ENCODE measurements at places on chromosomes 2 and 18.

GRCh38 chr2:122469147-122469546, 713.7 kb downstream of the TSN start:
- no peak for DNase-seq

GRCh38 chr2:13135856-13136255, 419.1 kb downstream of the TRIB2 start:
- DNase-seq = no peak

- DNase-seq = no peak
Measured at GRCh38 chr2:224563537-224563936, 21.6 kb downstream of the CUL3 start.

GRCh38 chr2:232365621-232366321, 12.8 kb upstream of the ALPP start:
- DNase-seq = no peak

DNA sequence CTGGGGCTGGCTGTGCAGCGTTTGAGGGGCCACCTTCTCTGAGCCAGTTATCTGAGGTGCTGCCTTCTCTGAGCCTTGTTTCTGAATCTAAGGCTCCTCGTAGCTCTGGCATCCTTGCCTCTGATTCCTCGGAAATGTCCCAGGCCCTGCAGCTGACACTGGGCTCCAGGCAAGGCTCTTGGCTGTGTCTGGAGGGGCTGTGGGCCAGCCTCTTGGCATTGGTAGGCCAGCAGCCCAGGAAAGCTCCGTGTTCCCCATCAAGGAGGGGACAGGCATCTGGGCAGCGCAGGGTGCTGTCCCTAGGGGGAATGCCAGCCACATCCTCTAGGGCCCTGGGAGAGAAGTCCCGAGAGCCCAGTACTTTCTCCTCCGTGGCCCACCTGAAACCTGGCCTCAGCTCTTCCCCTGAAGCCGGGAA, 40.7 kb upstream of the TAF1B start:
- no peak for DNase-seq

DNA sequence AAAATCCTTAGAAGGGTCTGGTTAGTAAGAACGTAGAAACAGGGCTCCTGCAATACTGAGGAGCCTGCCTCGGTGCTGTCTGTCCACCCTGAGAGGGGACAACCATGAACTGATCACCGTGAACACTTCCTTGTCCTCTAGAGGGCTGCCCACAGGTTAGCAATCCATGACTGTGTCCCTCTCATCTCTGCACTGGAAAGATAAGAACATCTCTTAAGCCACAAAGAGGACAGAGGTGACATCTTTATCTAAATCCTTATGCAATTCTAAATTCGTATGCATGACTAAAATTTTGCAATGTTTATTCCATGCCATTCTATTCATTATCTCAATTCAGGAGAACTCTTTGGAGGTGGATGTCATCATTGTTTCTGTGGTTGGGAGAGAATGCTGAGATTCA, 12.8 kb downstream of the EFR3B start:
- no peak for DNase-seq

DNA sequence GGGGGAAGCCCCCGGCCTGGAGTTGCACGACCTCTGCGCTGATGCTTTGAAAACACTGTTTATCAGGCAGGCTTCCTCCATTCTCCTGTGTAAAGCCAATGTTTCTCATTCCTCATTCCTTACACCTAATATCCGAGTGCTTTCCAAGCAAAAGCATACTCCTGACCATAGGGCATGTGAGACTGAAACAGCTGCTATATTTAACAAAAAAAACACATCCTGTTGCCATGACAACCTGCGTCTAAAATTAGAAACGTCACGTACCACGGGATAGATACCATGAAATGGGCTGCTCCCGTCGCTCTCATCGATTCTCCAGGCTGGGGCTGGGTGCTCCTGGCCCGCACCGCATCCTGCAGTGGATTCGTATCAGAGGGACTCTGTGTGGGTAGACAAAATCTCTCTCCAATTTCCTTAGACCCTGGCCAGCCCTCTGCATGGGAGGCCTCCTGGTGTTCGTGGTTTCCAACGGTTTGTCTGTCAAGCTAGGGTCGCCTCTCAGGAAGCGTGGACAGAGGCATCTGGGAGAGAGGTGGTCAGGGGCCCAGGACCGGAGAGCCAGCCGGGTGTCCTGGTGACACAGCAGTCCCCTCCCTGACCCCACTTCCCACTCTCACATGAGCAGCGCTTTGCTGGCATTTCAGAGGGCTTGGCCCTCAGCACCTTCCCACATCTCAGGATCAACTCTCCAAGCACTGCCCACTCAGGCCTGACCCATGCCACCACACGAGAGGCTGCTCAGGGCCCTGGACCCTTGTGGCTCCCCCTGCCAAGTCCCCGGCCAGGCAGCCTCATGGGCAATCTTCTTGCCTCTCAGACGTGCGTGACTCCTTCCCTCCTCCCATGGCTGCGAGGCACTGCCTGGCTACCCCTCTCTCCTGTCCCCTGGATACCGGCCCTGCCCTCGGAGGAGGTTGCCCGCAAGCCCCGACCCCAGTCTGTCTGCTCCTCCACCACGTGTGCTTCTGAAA, 268.1 kb downstream of the NDUFA10 start:
- no peak for DNase-seq

DNA sequence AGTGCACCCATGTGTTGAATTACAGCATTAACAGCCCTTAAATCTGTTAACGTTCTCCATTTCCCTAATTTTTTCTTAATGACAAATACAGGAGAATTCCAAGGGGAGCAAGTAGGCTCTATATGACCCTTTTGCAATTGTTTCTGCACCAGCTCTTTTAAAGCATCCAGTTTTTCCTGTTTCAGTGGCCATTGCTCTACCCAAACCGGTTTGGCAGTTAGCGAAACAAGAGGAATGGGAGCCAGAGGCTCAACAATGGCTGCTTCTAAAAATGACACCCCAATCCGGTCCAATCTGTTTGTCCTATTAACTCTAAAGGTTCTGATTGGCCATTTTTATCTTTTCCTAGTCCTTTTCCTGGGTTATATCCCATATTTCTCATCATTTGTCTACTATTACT, 15.1 kb upstream of the SUCLG1 start:
- no peak for DNase-seq

DNA sequence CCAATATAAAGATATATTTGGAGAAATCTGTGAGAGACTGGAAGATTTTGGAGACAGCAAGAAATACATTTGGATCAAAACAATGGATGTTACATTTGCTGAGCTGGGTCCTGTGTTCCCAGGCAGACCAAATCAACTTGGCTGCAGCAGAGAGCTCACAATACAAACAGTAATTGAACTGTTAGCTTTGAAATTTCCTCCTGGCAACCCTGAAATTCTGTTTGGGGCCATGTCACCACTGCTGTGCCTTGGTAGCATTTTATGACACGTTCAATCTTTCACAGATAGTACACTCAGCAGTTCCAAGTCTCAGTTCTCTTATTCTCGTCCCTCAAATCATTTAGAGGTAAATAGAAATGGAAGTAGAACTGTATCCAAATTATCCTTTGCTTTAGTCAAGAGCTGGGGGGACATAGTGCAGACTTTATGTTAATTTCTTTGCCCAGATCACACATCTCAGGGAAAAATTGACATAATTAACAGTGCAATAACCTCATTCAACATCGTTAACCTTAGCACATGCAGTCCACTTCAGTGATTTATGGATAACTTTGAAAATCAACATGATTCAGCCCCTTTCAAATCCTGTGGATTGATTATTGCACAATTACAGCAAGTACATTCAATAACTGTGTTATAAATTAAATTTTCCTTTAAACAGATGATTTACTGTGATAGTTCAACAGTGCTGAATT, 277.4 kb upstream of the MC4R start:
- no peak for DNase-seq

GRCh38 chr2:24105816-24106215, 17.3 kb downstream of the PFN4 start:
- no peak for DNase-seq

- DNase-seq = no peak
Measured at GRCh38 chr2:207167099-207167923, 1.6 kb upstream of the KLF7 start.

DNA sequence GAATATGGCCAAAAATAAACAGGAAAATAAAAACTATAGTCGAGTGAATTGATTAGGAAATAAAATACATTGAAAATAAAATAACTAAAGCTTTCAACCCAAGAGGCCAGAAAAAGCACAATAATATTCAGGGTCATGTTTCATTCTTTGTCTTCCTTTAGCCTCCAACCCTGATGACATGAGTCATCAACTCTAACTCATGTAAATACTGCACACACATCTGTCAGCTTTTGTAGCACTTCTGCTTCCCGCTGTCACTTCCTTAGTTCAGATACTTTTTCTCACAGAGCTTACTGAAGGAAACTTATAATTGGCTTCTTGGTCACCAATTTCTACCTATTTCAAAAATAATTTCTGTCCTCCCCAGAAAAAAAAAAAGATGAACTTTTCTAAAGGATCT, 112.8 kb downstream of the UPP2 start:
- DNase-seq = no peak

GRCh38 chr2:235859651-235860050, 308.5 kb downstream of the GBX2 start:
- no peak for DNase-seq

GRCh38 chr2:138565230-138565598, 63.6 kb downstream of the SPOPL start:
- DNase-seq = no peak

DNA sequence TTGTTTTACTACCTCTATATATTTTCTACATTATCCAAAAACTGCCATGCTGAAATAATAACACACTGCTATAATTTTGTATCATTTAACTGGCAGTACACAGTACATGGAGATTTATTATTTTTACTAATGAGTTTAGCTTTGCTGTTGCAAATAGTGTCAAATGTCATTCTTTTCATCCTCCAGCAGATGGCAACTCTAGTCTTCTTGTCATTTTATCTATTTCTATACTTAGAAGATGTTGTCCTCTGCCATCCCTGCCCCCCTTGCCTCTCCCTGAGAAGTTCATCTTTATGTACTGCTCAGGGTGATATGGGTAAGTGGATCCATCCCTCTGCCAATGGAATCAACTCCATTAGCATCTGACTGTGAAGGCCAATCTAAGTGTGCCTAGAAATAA, 21.7 kb upstream of the LRRTM1 start:
- DNase-seq = no peak

DNA sequence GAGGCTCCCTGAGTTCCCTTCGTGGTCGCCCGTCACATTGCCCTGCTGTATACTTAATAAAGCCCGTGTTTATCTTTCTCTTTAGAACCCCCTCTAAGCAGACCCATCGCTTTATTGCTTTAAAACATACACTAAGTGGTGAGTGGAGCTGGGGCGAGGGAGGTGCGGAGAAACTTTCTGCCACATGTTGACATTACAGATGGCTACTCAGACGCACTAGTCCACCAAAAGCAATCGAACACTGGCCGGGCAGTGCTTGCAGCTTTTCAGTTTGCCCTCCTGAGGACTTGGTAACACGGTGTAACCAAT, 859 bp upstream of the COLEC12 start:
- no peak for DNase-seq

GRCh38 chr2:232417489-232417888, 10.8 kb downstream of the ALPG start:
- no peak for DNase-seq

GRCh38 chr2:46554397-46554796, 75.0 kb downstream of the TMEM247 start:
- DNase-seq = no peak

- DNase-seq = no peak
Measured at GRCh38 chr18:40371673-40372072, 1583.4 kb upstream of the PIK3C3 start.

- no peak for DNase-seq
Measured at GRCh38 chr2:212752730-212753351, 214.2 kb upstream of the ERBB4 start.

GRCh38 chr2:191117341-191117740, 33.5 kb downstream of the STAT4 start:
- no peak for DNase-seq

- no peak for DNase-seq
Measured at GRCh38 chr18:7255054-7255453, 24.2 kb downstream of the LRRC30 start.

GRCh38 chr2:126518196-126518595, 137.8 kb upstream of the GYPC start:
- DNase-seq = no peak

GRCh38 chr18:79067611-79068010, 1.6 kb upstream of the ATP9B start:
- DNase-seq = no peak

- DNase-seq = no peak
Measured at GRCh38 chr2:236782938-236783337, 213.3 kb downstream of the ACKR3 start.

DNA sequence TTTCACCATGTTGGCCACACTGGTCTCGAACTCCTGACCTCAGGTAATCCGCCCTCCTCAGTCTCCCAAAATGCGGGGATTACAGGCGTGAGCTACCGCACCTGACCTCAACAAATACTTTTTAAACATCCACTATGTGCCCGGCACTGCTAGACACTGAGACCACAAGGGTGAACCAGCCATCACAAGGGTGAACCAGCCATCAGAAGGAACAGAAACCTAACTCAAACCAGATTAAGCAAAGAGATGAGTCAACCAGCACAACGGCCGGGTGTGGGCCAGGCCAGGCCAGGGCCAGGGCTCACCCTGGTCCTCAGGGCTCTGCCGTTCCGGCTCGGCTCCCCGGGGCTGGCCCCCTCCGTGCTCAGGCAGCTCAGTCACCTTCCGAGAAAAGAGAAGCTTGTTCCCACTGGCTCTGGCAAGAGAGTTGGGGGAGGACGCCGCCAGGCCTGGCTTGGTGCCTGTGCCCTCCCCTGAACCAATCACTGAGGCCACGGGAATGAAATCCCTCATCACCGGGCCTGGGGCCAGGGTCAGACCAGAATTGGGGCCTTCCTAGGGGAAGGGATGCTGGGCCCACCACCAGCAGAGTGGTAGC, 4.4 kb downstream of the TEX44 start:
- no peak for DNase-seq

DNA sequence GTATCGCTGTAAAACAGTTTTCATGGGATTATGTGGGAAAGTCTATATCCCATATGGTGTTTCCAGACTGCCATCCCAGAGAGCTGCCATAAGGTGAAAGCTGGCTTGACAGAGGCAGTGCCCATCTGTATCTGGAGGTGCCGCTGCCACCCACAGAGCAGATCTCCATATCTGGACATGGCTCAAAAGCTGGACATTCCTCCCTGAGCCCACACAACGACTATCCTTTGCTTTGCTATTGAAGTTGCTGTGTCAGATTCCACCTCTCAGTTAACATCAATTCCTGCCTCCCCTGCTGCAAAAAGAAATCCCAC, 55.2 kb downstream of the RND3 start:
- no peak for DNase-seq

- no peak for DNase-seq
Measured at GRCh38 chr18:55805666-55806065, 217.7 kb upstream of the TCF4 start.

GRCh38 chr2:120791962-120792297, 56.3 kb downstream of the GLI2 start:
- DNase-seq = no peak

- DNase-seq = no peak
Measured at GRCh38 chr2:236847538-236848263, 238.0 kb upstream of the COPS8 start.
